ENCODE measurements at places on chromosomes 4 and X.

GRCh38 chrX:23752740-23753415 is 9.8 kb upstream of the ACOT9 start:
- no peaks in the 10 kb centered on the region for H3K4me1 ChIP-seq
- H3K4me3 ChIP-seq = no peak overlapping the region
- H3K27ac ChIP-seq = peak overlapping the region; percentile 20
- H3K27me3 ChIP-seq = no peaks in the 10 kb centered on the region
- H3K36me3 ChIP-seq = no peaks in the 10 kb centered on the region

DNA sequence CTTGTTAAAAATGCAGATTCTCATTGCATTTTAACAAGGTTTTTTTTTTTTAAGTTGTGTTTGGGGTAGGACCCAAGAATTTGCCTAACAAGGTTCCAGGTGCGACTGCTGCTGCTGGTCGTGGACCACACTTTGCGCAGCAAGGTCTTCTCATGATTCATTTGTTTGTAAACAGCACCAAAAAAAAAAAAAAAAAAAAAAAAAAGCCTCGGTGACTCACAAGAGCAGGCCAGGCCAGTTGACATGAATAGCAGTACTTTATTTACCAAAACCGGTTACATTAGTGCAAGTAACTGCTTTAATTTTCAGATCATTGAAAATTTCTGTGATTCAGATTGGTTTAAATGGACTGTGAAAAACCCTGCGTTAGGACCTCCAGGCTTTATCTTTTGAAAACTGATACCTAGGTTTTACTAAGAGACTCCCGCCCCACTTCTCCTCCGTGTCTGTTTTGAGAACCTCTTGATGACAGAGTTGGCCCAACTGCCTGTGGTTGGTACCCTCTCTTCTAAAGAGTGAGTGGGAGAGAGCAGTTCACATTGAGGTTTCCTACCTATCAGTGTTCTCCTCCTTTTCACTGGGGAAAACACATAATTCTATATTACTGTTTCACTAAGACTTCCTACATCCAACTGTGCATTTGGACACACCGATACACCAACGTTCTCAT is 86.2 kb downstream of the PHEX start:
- H3K4me1 ChIP-seq = no peaks in the 10 kb centered on the region
- no peaks in the 10 kb centered on the region for H3K36me3 ChIP-seq
- H3K27me3 ChIP-seq = no peaks in the 10 kb centered on the region
- H3K27ac ChIP-seq = no peak overlapping the region
- peak; percentile 53 for DNase-seq

DNA sequence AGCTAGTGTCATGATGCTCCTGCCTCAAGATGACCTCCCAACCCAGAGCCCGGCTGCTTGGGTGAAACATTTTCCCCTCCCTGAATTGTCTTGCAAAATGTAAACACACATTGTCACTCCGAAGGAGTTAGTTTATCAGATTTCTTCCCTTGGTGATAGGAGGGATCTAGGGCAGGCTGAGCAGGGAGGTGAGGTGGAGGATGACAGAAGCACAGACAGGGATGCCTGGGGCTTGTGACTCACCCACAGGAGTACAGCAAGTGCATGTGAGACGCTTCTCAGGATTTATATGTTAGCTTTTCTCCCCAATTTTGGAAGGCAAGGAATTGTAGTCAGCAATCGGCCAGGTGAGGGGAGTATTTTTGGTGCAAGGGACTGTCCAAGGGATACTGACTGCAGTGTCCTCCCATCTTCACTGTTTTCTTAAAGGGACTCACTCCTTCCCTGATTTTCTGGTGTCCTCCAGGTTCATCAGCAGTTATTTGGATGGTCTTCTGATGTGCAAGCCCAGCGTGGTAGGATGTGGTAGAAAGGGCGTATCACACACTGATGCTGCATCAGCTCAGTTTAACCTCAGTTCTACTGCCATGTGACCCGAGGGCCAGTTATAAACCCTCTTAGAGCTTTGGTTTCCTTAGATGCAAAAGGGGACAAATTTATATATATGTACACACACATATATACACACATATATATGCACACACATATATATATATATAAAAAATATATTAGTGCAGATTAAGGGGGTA is 46.2 kb upstream of the IGFBP7 start:
- peaks cover 6% of the 10 kb centered on the region for H3K4me1 ChIP-seq
- no peak overlapping the region for H3K4me3 ChIP-seq

GRCh38 chrX:115318139-115318538 is 28.6 kb downstream of the LUZP4 start:
- no peaks in the 10 kb centered on the region for H3K36me3 ChIP-seq
- no peak overlapping the region for H3K27ac ChIP-seq
- no peak for DNase-seq
- H3K4me3 ChIP-seq = no peak overlapping the region
- H3K4me1 ChIP-seq = no peaks in the 10 kb centered on the region

- H3K27me3 ChIP-seq = no peaks in the 10 kb centered on the region
- peaks cover 4% of the 10 kb centered on the region for H3K36me3 ChIP-seq
- H3K4me1 ChIP-seq = peaks cover 1% of the 10 kb centered on the region
- DNase-seq = peak; percentile 74
These were observed 33.0 kb downstream of the HCCS start for GRCh38 chrX:11143931-11144678.

- no peaks in the 10 kb centered on the region for H3K36me3 ChIP-seq
- H3K27ac ChIP-seq = no peak overlapping the region
- H3K4me1 ChIP-seq = no peaks in the 10 kb centered on the region
- no peak overlapping the region for H3K4me3 ChIP-seq
These were observed 131.5 kb upstream of the NDP start for GRCh38 chrX:44104699-44105098.

- DNase-seq = peak; percentile 33
- no peaks in the 10 kb centered on the region for H3K27me3 ChIP-seq
- H3K36me3 ChIP-seq = no peaks in the 10 kb centered on the region
- H3K4me1 ChIP-seq = no peaks in the 10 kb centered on the region
These were observed 40.4 kb downstream of the UNC5C start for GRCh38 chr4:95508421-95508820.

DNA sequence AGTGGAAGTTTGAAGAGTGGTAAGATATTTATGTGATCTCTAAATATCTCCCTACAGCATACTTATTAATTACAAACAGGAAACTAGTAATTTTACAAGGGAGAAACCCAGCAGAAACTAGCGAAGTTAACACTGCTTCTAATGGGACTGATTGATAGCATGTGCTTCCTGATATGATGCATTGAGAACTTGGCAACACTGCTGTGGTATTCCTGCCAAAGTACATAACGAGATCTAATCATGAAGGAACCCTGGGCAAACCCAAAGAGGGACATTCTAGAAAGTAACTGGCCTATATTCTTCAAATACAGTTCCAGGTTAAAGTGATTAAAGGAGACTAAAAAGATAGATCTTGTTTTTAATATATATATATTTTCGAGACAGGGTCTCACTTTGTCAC is 4.6 kb upstream of the GPR34 start:
- no peak for DNase-seq
- no peaks in the 10 kb centered on the region for H3K27me3 ChIP-seq
- H3K4me3 ChIP-seq = no peak overlapping the region
- H3K4me1 ChIP-seq = no peaks in the 10 kb centered on the region

- H3K36me3 ChIP-seq = no peaks in the 10 kb centered on the region
- peak overlapping the region; percentile 70 for H3K4me3 ChIP-seq
- H3K4me1 ChIP-seq = no peaks in the 10 kb centered on the region
- DNase-seq = peak; percentile 32
- H3K27me3 ChIP-seq = no peaks in the 10 kb centered on the region
These were observed 54.6 kb upstream of the LDB2 start for GRCh38 chr4:16952896-16953630.

DNA sequence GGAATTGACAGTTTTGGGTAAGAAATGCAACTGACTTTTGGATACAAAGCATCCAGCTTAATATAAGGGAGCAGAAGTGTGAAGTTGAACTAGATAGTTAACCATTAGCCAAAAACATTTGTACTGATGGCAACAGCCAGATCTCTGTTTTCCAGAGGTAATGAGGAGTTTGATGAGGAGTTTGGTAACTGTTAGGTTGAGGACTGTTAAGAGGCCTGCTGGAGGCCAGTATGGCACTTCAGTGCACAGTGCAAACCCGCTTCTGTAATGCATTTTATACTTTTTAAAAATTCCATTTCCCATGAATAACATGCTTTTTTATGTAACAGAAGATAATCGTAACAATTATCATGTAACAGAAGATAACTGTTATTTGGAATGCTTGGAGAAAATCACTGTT is 30.0 kb downstream of the CDKL5 start:
- no peaks in the 10 kb centered on the region for H3K36me3 ChIP-seq
- H3K27me3 ChIP-seq = no peaks in the 10 kb centered on the region
- no peak for DNase-seq
- no peak overlapping the region for H3K4me3 ChIP-seq

GRCh38 chr4:84381759-84382158 is 117.3 kb downstream of the NKX6-1 start:
- H3K27me3 ChIP-seq = no peaks in the 10 kb centered on the region
- DNase-seq = no peak
- H3K27ac ChIP-seq = no peak overlapping the region
- no peak overlapping the region for H3K4me3 ChIP-seq

- H3K27me3 ChIP-seq = no peaks in the 10 kb centered on the region
- H3K4me1 ChIP-seq = no peaks in the 10 kb centered on the region
- no peak overlapping the region for H3K27ac ChIP-seq
- DNase-seq = no peak
- H3K4me3 ChIP-seq = no peak overlapping the region
These were observed 50.4 kb downstream of the CCDC160 start for GRCh38 chrX:134287346-134287745.

DNA sequence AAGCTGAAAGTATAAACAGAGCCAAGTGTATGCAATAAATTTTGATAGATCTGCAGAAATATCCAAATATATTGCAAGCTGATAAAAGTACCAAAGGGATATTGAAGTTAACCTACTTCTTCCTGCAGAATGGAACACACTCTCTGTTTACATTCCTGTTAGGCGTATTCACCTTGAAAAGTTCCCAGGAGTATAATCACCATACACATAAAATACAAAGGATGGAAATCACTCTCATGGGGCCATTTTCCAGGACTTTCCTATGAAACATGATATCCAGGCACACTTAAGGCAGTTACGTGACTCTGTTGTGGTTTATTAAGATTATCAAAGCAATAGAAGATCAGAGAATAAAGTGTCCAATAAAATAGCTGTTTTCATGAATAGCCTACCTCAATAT is 1142.3 kb downstream of the NLGN4X start:
- no peak overlapping the region for H3K4me3 ChIP-seq
- H3K4me1 ChIP-seq = no peaks in the 10 kb centered on the region
- no peak overlapping the region for H3K27ac ChIP-seq
- no peaks in the 10 kb centered on the region for H3K36me3 ChIP-seq

DNA sequence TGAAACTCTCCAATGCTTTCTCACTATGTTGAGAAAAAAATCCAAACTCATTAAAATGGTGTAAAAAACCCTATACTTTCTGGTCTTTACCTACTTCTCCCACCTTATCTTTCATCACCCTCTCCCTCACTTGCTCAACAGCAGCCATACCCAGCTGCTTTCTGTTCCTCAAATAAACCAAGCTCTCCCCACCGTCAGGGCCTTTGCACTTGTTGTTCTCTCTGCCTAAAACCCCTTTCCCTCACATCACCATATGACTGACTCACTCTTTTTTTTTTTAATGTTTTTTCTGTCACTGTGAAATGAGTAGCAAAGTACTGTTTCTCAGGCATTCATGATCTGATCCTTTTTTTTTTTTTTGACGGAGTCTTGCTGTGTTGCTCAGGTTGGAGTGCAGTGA is 122.3 kb upstream of the TMEM164 start:
- no peaks in the 10 kb centered on the region for H3K36me3 ChIP-seq
- H3K4me1 ChIP-seq = no peaks in the 10 kb centered on the region
- H3K4me3 ChIP-seq = no peak overlapping the region
- H3K27ac ChIP-seq = no peak overlapping the region

GRCh38 chr4:139171876-139172691 is 4.9 kb downstream of the ELF2 start:
- H3K27me3 ChIP-seq = no peaks in the 10 kb centered on the region
- H3K4me1 ChIP-seq = peaks cover 3% of the 10 kb centered on the region
- DNase-seq = peak; percentile 53
- no peak overlapping the region for H3K4me3 ChIP-seq

GRCh38 chr4:43066415-43066814 is 173.9 kb downstream of the GRXCR1 start:
- H3K27me3 ChIP-seq = no peaks in the 10 kb centered on the region
- no peaks in the 10 kb centered on the region for H3K36me3 ChIP-seq
- DNase-seq = no peak
- H3K4me3 ChIP-seq = no peak overlapping the region

DNA sequence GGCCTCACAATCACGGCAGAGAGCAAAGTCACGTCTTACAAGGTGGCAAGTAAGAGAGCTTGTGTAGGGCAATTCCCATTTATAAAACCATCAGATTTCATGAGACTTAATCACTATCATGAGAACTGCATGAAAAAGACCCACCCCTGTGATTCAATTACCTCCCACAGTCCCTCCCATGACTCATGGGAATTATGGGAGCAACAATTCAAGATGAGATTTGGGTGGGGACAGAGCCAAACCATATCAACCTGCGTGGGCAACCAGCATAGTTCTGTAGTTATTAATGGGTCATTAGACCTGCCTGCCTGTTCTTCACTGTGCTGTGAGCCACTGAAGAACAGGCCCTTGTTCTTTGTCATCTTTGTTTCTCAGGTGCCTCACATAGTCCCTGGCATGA is 593.7 kb upstream of the BOD1L1 start:
- H3K27ac ChIP-seq = no peak overlapping the region
- no peak for DNase-seq
- no peaks in the 10 kb centered on the region for H3K4me1 ChIP-seq
- H3K36me3 ChIP-seq = no peaks in the 10 kb centered on the region

GRCh38 chr4:181611033-181611711 is 632.0 kb upstream of the TENM3 start:
- H3K27ac ChIP-seq = no peak overlapping the region
- H3K36me3 ChIP-seq = no peaks in the 10 kb centered on the region
- no peaks in the 10 kb centered on the region for H3K4me1 ChIP-seq
- H3K27me3 ChIP-seq = no peaks in the 10 kb centered on the region
- no peak overlapping the region for H3K4me3 ChIP-seq

GRCh38 chr4:138030375-138030774 is 211.8 kb downstream of the SLC7A11 start:
- H3K4me1 ChIP-seq = no peaks in the 10 kb centered on the region
- H3K27ac ChIP-seq = no peak overlapping the region
- DNase-seq = no peak
- H3K27me3 ChIP-seq = no peaks in the 10 kb centered on the region

GRCh38 chr4:162506253-162506652 is 342.5 kb upstream of the FSTL5 start:
- H3K4me3 ChIP-seq = no peak overlapping the region
- no peaks in the 10 kb centered on the region for H3K4me1 ChIP-seq
- DNase-seq = peak; percentile 61
- no peaks in the 10 kb centered on the region for H3K27me3 ChIP-seq

- H3K27ac ChIP-seq = no peak overlapping the region
- no peak overlapping the region for H3K4me3 ChIP-seq
- DNase-seq = no peak
- H3K36me3 ChIP-seq = no peaks in the 10 kb centered on the region
These were observed 1.9 kb downstream of the CHRNA9 start for GRCh38 chr4:40337051-40337450.

DNA sequence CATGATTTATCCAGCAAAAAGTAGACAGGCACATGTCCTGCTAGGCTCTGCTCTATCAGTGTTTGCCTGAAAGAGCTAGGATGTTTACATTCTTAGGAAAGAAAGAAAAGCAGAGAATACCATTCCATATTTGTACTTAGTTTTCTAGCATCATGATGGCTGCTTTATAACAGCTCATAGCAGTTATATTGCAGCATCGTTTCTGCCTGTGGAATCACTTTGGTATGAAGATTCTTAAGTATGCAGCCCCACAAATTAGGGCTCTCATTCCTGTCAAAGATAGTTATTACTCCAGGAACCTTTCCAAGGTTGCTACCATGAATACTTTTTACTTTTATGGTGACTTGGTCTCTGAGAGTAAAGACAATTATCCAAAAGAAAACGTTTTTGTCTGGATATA is 119.0 kb upstream of the MYOZ2 start:
- H3K36me3 ChIP-seq = no peaks in the 10 kb centered on the region
- no peaks in the 10 kb centered on the region for H3K27me3 ChIP-seq
- DNase-seq = peak; percentile 75
- no peak overlapping the region for H3K4me3 ChIP-seq
- no peak overlapping the region for H3K27ac ChIP-seq
